ENCODE measurements at places on chromosomes 6 and 20. TPM values are rescaled to one million over a fixed set of nuclear protein-coding genes. Genes with fewer than 3 reads are reported as not detected.

Gene COL21A1
- total RNA-seq = 151 TPM

Gene OR12D3
- not detected for total RNA-seq

Gene SDC4
- 48.1 TPM for total RNA-seq

Gene CLIC5
- 0.12 TPM for total RNA-seq

Gene MCCD1
- total RNA-seq = not detected

Gene CALHM6
- 0.68 TPM for total RNA-seq

Gene TFAP2D
- total RNA-seq = not detected

Gene NOX3
- total RNA-seq = not detected

Gene CRISP3
- not detected for total RNA-seq

Gene SOX4
- total RNA-seq = 10.0 TPM

Gene IL17A
- not detected for total RNA-seq

Gene NKX2-4
- not detected for total RNA-seq

Gene GPR6
- total RNA-seq = not detected

Gene PI16
- 0.35 TPM for total RNA-seq

Gene CENPW
- 0.82 TPM for total RNA-seq

Gene IL20RA
- 0.85 TPM for total RNA-seq

Gene MEP1A
- not detected for total RNA-seq

Gene SLC22A7
- not detected for total RNA-seq

Gene CCN5
- total RNA-seq = 2.1 TPM

Gene ALDH5A1
- 4.5 TPM for total RNA-seq

Gene AK9
- total RNA-seq = 2.4 TPM

Gene LEMD2
- 35.2 TPM for total RNA-seq

Gene HAO1
- not detected for total RNA-seq

Gene NUS1
- total RNA-seq = 15.1 TPM

Data from pericardium fibroblast (primary cell).